ENCODE measurements at places on chromosomes 3 and 15.

- no peak for DNase-seq
Measured at GRCh38 chr3:70603103-70603502, 290.7 kb upstream of the MDFIC2 start.

DNA sequence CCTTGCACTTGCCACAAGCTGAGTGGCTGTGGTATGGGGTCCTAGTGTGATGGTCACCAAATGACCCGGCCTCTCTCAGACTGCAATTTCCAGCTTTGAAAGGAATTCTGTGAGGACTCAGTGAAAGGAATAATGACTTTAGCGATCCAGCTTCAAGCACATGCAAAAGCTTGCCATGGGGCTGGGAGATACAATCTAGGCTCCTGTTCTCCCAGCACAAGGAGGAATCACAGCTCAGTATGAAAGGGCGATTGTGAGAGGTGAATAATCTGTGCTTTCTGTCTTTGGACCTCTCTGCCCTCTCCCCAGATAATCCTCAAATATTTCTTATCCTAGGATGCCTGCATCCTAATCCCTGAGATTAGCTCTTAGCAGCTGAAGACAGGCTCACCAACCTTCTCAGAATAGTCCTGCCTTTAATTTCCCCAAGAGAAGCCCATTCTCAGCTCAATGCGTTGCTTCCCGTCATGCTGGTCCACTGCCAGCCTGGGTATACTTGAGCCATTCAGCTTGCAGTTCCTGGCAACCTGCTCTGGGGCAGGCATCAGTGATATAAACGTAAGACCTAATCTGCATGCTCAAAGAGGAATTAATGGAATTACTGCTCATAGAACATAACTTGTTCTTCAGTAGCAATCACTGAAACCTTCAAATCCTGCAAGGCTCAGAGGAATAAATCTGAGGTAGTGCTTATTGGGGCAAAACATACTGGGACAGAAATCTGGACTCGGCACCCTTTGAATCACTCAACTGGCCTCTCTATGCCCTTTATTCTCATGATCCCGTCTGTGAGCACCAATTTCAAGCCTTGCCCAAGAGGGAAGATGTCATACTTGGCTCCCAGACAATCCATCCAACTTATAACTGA is 15.1 kb downstream of the TLNRD1 start:
- DNase-seq: no peak

GRCh38 chr3:129892857-129893580 is 492 bp downstream of the TMCC1 start:
- peak; percentile 65 for DNase-seq

GRCh38 chr15:45702041-45702440 is 67.2 kb downstream of the SQOR start:
- DNase-seq: no peak

DNA sequence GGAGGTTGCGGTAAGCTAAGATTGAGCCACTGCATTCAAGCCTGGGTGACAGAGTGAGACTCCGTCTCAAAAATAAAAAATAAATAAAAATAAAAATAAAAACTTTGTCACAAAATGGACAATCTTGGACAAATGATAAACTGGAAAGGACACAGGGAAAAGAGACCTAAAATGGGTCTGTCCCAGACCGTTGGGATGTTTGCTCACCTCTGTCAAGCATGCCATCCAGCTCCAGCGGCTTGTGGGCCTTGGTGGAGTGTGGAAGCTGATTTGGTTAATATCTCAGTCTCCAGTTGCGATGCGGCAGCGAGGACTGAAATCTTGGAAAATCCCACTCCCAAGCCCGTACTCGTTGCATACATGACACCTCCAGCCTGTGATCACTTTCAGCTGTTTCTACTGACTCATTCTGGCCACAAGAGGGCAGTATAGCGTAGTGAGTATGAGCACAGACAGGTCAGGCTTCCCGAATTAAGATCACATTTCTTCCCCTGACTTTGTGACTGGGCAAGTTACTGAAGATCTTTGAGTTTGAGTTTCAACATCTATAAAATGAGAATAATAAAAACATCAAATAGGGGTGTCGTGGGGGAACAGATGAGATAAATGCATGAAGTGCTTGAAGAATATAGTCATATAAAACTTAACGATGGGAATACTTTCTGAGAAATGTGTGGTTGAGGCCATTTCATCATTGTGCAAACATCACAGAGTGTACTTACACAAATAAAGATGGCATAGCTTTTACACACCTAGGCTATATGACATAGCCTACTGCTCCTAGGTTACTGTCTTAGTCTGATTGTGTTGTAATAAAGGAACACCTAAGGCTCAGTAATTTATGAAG is 19.6 kb upstream of the MOBP start:
- peak; percentile 54 for DNase-seq

GRCh38 chr15:40743921-40744814 is 10.9 kb downstream of the RMDN3 start:
- peak; percentile 79 for DNase-seq

GRCh38 chr3:172173316-172174254 is 134.2 kb downstream of the FNDC3B start:
- no peak for DNase-seq

GRCh38 chr3:140636406-140637138 is 41.3 kb upstream of the TRIM42 start:
- DNase-seq: no peak

DNA sequence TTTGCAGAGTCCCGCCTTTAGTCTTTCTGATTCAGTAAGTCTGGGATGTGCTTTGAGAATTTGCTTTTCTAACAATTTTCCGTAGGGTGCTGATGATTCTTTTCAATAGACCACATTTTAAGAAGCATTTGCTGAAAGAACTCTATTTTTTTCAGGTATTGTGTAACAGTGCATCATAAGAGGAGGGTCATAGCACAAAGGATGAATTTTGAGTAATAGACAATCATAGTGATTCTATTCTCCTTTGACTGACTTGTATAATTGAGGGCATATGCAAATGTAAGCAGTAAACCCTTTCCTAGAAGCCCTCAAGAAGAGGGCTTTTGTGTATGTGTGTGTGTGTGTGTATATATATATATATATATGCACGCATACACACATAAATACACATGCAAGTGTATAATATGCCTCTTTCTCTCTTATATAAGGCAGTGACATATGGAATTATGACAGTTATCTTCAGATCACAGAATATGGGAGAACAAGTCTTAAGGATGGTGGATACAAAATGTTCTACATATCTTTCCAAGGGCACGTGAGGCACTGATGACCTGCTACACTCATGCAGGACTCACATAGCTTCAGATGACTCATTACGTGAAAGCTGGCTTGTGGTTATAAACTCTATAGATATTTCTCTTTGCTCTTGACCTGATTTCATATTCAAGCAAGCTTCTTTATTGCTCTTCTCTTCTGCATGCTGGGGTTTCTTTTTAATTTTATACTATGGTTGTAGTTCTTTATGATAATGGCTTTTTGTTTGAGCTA is 6.5 kb upstream of the PLSCR1 start:
- peak; percentile 61 for DNase-seq

GRCh38 chr3:193134856-193135255 is 106.2 kb upstream of the PLAAT1 start:
- DNase-seq: no peak

DNA sequence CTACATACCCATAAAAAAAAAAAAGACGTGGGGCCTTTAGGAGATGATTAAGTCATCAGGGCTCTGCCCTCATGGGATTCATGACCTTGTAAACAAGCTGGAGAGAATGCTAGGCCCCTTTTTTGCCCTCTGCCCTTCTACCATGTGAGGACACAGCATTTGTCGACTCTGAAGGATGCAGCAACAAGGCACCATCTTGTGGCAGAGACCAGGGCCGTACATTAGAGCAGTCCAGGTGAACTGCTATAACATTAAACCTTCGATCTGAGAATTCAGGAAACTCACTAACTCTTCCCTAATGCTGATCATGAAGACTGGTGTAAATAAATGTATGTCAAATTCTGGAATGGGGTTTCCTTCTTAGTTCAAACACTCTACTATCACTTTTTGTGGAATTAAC is 30.7 kb upstream of the SIAH2 start:
- no peak for DNase-seq

DNA sequence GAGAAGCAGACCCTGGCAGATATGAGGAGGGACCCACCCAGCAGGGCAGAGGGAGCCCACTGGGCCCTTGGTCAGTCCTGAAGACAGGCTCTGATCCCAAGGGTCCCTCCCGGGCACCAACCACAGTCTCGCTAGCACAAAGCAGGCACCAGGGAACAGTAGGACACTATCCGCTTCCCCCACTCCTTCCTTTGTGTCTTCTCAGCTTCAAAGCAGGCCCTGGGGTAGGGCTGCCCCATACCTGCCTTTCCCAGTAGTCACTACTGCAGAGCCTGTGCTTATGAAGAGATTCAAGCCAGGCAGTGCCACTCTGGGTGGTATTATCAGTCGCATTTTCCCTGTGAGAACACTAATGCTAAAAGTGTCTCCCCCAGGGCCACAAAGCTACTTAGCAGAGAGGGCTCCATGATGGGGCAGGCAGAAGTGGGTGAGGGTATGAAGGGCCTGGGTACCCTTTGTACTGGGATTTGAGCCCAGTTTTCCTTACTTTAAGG is 32.7 kb downstream of the SRPRB start:
- DNase-seq: no peak

DNA sequence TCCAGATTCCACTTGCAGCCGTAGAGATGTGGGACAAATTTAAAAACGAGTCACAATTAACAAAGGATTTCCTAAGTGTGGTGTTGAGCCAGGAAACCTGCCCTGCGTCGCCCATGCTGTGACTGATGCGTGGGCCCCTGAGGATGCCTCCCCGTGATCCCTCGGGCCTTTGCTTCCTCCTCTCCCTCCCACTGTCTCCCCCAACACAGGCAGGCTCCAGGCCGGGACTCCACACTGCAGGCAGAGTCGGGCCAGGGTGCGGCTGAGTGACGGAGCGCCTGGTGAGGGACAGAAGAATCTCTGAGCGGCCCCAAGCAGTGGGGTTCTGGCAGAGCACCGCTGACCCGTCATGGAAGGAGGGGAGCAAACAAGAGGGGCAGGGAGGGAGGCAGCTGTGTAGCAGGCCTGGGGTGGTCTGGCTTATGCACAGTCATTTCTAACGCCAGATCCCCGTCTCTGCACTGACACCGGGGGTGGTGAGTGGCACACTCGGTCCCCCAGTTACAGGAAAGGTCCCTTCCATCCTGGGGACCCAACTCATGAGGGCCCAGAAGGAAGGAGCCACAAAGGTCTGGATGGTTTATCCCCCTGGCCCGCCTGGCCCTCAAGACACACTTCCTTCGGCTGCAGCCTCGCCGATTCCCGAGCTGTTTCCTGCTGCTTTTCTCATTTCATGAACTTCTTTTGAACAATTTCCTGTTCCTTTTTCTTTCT is 91.0 kb downstream of the XXYLT1 start:
- no peak for DNase-seq

DNA sequence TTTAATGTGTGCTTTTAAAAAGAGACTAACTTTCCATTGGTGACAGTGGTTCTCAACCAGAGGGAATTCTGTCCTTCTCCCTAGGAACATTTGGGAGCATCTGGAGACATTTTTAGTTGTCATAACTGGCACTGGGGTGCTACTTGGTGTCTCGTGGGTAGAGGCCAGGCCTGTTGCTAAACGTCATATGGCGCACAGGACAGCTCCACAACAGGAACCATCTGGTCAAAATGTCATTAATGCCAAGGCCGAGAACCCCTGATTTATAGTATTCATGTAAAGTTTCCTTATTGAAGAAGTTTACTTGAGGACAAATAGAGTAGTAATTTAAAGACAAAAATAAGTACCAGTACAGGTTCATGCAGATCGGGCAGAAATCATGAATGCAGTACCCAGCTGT is 164.2 kb downstream of the FEZF2 start:
- DNase-seq: no peak

DNA sequence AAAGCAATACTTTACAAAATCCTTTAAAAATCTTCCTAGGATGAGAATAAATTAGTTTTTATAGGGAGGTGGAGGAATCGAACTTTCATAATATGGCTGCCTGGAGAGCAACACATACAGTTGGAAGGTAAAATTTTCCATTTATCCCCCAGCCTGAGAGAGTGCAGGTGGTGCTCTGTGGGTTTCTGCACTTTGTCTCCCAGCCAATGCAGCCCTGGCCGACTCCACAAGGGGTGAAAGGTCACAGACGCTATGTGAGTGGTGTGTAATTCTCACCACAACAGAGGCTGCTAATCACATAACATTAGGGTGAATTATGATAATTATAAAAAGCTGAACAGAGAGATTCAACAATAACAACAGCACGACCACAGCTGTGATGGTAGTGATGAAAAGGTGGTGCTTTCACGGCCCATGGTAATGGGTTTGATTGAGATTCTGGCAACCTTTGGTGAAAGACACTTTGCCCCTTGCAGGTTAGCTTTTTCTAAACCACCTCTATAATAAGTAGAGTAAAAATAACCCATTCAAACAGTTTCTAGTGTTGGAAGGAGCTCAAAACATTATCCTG is 30.1 kb upstream of the NANOGP8 start:
- no peak for DNase-seq

- no peak for DNase-seq
Measured at GRCh38 chr3:183532620-183533411, 22.7 kb downstream of the KLHL6 start.

GRCh38 chr15:29133791-29134190 is 135.8 kb downstream of the NSMCE3 start:
- no peak for DNase-seq

DNA sequence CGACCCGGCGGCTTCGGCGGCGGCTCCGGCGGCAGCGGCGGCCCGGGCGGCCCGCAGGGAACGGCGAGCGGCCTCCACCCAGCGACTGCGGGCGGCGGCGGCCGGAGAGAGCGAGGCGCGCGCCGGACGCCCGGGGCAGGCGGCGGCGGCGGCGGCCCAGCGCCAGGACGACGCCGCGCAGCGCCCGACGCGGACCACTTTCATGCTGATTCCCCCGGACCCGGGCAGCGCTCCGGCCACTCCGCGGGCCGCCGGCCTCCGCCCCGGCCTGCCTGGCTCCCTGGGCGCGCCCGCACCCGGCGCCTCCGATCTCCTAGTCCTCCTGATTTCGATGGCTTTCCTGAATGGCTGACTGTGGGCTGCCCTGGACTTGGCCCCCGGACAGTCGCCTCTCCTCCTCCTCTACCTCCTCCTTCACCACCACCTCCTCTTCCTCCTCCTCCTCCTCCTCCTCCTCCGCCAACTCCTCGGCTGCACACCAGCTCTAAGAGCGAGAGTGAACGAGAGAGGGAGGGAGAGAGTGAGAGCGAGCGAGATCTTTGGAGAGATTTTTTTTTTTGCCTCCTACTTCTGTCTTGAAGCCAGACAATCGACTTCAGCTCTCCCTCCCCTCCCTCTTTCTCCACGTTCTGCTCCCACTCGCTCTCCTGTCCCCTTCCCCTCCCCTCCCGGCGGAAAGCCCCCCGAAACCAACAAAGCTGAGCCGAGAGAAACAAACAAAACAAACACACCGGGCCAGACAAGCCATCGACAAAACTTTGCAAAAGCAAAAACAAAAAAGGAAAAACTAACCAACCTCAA is 844 bp downstream of the NR2F2 start:
- DNase-seq: no peak

Data from T-helper 1 cell (primary cell).